A549 treated with ZK216348 at 1 μM for 4 hours (cell line): ENCODE measurements at places on chromosomes 4 and X. TPM values are rescaled to one million over a fixed set of nuclear protein-coding genes. Genes with fewer than 3 reads are reported as not detected.

The TCEAL8 gene
- total RNA-seq = 19.7 to 66.3 TPM (median 29.4 TPM) in 5 replicates

The PTPN13 gene
- total RNA-seq = 3.4 to 5.2 TPM (median 4.2 TPM) in 5 replicates

The ABCG2 gene
- 16.9 to 20.5 TPM (median 18.3 TPM) in 5 replicates for total RNA-seq

The IQSEC2 gene
- 34.7 to 42.9 TPM (median 40.6 TPM) in 5 replicates for total RNA-seq

The UBE2A gene
- total RNA-seq = 131 to 159 TPM (median 144 TPM) in 5 replicates

The CENPI gene
- 8.2 to 14.1 TPM (median 12.5 TPM) in 5 replicates for total RNA-seq

The PCDH10 gene
- 0.06 to 0.21 TPM (median 0.16 TPM) in 5 replicates for total RNA-seq

The RENBP gene
- 0.38 TPM in 1 of 5 replicates, not detected in the others for total RNA-seq

The FRYL gene
- total RNA-seq = 7.1 to 11.0 TPM (median 9.8 TPM) in 5 replicates

The APLN gene
- total RNA-seq = 0.72 to 1.00 TPM (median 0.80 TPM) in 5 replicates

The MBTPS2 gene
- total RNA-seq = 15.4 to 30.1 TPM (median 23.9 TPM) in 5 replicates

The ARHGAP36 gene
- total RNA-seq = not detected in 5 replicates
